ENCODE measurements at places on chromosomes 11 and 22.

- DNase-seq, result no peak
Observed at GRCh38 chr11:61134801-61135257, 26.4 kb downstream of the VPS37C start.

- DNase-seq, result no peak
Observed at GRCh38 chr22:38069372-38070249, 12.4 kb downstream of the PICK1 start.

DNA sequence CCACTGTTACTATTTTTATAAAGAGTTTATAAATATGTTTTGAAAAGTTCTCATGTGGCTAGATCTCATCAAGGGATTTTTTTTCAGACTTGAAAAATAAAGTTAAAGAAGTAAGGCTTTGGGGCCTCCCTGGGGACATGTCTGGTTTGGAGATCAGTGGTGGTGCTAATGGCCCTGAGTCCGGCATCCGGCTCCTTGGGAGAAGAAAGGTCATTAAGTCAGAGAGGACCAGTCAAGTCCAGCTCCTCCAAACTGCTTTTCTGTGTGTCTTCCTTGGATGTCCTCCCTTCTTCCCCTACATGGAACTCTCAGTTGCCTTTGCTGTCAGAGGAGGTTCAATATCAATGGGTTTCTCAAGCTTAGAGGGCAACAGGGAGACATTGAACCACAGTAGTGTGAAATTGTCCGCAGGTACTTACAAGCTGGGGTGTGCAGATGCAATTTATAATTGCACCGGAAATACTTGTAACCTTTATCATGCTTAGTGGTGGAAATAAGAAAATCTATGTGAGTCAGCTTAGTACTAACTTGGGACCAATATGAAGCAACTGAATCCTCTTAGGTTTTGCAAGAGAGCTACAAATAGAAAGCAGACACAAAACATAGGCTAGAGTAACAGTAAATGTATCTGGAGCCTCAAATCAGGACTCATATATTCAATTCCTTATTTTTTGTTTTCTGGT lies 144.3 kb downstream of the TEAD1 start:
- no peak for DNase-seq

- no peak for DNase-seq
Observed at GRCh38 chr11:47123094-47123493, 53.6 kb downstream of the ARFGAP2 start.

DNA sequence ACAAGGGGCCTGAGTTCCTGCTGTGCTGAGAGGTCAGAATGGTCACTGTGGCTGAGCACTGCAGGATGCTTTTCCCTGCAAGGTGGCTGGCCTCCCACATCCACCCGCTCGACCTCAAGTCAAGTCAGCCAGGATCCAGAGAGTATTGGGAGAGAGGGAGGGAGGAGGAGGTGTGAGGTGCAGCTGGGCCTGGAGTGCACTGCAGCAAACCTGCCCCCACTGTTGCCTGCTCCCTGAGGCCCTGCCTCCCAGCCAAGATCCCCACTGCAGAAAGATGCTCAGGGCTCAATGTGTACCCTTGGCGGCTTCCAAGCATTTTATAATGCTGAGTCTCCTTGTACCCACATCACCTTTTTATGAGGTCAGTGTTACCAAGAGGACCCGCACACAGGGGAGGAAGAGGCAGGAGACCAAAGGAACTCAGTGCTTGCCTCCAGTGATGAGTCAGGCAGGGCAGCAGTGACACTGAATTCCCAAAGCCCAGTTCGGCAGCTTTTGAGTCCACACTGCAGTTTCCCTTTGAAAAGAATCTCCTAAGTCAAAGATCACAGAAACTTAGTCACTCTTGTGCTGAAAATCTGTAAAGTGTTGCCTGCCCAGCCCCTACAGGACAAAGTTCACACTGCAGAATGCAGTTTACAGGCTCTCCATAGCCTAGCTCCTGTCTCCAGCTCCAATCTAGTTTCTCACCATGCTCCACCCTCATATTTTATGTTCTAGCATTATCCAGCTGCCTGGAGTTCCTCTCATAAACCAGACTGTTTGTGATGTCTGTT lies 3.1 kb downstream of the ENDOD1 start:
- no peak for DNase-seq

GRCh38 chr22:40726514-40726913 lies 47.2 kb downstream of the MCHR1 start:
- peak; percentile 33 for DNase-seq

DNA sequence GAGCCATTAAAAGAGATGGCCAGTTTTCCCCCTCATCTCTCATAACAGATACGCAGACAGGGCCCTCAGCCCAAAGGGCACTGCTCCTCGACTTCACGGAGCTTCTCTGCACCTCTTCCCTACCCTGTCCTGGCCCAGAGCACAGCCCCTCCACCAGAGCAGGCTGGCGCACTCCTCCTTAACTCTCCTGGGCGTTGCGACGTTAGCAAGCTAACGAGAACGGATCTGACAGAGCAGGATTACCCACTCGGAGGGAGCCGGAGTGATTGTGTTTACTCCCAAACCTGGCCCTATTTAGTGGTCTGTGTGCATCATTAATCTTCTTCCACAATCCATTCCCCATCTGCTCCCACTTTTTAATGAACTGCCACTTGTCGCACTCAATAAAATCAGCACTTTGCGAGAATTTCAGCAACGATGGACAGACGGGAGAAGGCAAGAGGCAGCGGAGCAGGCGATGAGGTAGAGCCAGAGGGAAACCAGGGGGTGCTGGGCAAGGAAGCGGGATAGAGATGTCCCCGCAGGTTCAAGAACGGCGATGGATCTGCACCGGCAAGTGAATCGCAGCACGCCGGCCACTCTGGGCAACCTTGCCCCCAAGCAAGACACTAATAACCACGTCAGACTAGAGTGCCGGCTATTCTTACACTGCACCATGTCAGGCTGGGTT lies 159.4 kb downstream of the BUD13 start:
- no peak for DNase-seq

DNA sequence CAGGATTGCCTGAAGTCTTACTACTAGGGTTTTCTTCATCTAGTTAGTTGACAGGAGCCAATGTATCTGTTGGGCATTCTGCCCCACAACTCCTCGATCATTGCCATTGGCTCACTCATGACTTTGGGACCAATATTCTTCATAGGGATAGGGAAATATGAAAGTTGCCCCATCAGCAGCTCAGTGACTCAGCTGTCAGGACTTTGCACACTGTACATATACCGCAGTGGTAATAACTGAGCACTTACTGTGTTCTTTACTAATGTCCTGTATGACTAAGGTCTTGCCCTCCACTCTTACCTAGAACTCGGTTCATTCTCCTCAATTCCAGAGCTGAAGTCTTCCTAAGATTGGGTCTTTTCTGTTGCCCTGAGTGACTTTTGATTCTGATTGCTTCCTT lies 46.8 kb upstream of the PGR start:
- no peak for DNase-seq

DNA sequence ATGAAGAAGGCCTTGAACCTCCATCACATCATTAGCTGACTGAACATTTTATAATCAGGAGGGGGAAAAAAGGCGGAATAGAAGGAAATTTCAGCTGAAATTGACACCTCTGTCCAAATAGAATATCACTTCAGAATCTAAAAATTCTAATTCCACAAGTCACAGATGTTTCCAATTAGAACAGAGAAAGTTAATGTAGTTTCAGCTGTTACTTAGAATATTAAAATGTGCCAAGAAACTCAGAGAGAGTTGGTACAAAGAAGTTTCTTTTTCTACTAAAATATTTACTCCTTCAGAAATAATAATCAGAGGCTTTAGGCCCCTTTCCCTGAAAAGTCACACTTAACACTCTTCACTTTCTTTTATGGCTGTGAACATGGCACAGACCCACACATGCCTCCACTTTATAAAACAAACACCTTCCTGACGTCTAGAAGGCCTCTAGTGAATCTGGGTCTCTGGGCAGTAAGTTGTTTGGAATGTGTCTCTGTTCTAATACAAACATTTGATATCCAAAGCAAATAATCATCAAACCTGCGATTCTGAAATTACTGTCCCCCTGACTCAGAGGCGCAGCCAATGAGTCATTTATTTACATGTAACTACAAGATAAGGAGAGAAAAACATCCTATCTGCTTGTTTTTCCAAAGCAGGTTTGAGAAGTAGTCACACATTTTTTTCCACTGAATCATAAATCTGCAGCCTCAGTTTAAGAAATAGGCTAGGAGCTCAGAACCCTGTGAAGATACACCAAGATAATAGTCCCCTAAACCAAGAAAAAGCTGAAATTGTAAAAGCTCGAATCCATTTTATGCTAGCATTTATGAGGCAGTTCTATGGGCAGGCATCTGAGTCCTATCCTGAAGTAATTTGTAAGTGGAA lies 148.4 kb downstream of the ME3 start:
- no peak for DNase-seq

- no peak for DNase-seq
Observed at GRCh38 chr11:79182794-79183193, 258.0 kb downstream of the TENM4 start.
